ENCODE measurements at places on chromosomes 11 and 22. TPM values are rescaled to one million over a fixed set of nuclear protein-coding genes. Genes with fewer than 3 reads are reported as not detected.

DNA sequence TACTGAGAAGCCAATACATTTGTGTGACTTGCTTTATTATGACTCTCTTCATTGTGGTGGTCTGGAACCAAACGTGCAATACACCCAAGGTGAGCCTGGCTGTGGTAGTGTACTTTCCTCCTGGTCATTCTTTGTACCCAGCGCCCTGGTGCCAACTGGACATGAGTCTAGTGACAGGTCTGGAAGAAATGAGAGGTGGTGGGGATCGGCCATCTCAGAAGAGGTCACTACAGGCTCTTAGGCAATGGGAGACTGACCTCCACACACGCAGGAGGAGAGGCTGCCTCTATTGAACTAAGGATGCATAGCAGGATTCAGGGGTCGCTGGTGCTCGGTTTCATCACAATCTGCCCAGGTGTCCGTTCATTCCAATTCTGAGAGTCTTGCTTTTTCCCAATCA is 56.4 kb upstream of the RTL6 start:
- no peak for DNase-seq

- DNase-seq, result no peak
These were observed 496 bp downstream of the EHBP1L1 start for GRCh38 chr11:65576232-65576866.

Gene TMEM191C
- polyA plus RNA-seq, result 1.2 TPM

Gene OR5B12
- polyA plus RNA-seq, result not detected

Gene LDHAL6A
- polyA plus RNA-seq, result not detected

Gene SLC22A6
- not detected for polyA plus RNA-seq

DNA sequence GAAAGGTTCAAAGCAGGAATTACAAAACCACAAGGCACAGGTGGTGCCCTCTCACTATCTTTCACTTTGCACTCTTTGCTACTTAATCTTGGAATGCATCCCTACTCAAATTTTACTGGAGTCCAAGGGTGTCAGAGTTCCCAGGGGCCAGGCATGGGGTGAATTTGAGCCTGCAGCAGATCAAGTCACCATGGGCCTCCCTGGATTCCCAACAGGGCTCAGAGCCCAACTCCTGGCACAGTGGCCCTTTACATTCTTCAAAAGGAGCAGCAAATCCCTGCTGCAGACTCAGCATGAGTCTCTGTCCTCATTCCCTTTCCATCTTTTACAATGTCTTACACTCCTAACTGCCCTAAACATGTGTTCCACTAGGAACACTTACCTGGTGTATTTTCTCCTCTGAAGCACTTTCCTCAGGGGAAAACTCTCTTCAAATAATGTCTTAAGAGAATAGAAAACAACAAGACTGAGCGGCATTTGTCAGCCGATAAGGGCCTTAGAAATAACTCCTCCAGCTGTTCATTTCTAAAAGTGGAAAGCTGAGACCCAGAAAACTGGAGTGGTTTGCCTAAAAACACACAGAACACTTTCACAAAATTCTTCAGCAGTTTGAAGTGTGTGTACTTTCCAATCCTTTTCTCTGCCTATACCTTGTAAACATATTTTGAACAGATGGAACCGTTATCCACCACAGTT is 596.0 kb downstream of the INSC start:
- no peak for DNase-seq

Gene C1QTNF5
- 12.2 TPM for polyA plus RNA-seq

GRCh38 chr22:49013707-49014106 is 814.0 kb downstream of the BRD1 start:
- DNase-seq, result no peak

DNA sequence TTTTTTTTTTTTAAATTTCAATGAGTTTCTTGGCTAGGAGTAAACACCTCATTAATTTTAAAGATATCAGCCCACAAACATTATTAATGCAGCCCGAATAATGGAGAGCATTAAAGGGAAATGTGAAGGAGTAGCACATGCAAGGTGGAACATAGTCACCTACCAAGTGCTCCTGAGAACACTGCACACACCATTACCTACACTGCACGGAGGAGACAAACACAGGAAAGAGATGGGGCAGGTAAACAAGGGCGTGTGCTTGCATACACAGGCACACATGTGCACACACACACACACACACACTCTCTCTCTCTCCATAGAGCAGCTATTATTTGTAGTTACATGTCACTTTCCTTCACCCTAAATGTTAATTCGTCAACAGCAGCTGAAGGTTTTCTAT is 30.2 kb downstream of the HTR3B start:
- no peak for DNase-seq

Gene KRTAP5-10
- 0.06 TPM for polyA plus RNA-seq

GRCh38 chr22:41036924-41037323 is 55.5 kb upstream of the EP300 start:
- no peak for DNase-seq

- DNase-seq, result no peak
These were observed 25.0 kb upstream of the EXPH5 start for GRCh38 chr11:108618529-108618928.

- DNase-seq, result no peak
These were observed 8.4 kb downstream of the MAPK8IP2 start for GRCh38 chr22:50608996-50609395.

- DNase-seq, result no peak
These were observed 626 bp upstream of the F2 start for GRCh38 chr11:46718155-46719019.

GRCh38 chr11:6608726-6609501 is 3.1 kb downstream of the TAF10 start:
- DNase-seq, result no peak

GRCh38 chr22:42985531-42985905 is 29.4 kb downstream of the PACSIN2 start:
- no peak for DNase-seq

Gene CEND1
- polyA plus RNA-seq, result 0.25 TPM

DNA sequence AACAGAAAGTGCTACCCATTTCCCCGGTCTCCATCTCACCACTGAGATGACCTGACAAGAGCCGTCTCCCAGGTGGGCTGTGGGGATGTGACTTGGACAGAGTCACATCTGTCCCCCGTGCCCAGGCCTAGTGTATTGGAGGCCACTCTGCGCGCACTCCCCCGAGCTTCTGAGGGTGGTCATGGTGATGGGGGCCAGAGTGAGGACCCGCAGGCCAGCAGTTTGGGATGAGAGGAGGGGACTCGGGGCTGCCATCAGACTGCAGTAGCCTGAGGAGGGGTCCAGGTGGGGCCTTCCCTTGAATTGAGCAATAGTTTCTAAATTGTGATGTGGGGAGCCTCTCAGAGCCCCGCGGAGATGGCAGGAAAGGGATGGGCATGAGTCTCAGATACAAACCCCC is 852.6 kb downstream of the TBC1D22A start:
- no peak for DNase-seq

Gene OR10G8
- polyA plus RNA-seq, result not detected

- no peak for DNase-seq
These were observed 2.6 kb downstream of the OVOL1 start for GRCh38 chr11:65789230-65790103.

Gene NUDT8
- polyA plus RNA-seq, result 1.3 TPM

Gene RPS3
- 3,406 TPM for polyA plus RNA-seq

GRCh38 chr11:1760351-1761109 is 3.2 kb downstream of the CTSD start:
- peak; percentile 4 for DNase-seq

GRCh38 chr22:44811141-44811540 is 58.8 kb downstream of the ARHGAP8 start:
- no peak for DNase-seq

GRCh38 chr22:29208502-29208862 is 2.8 kb downstream of the EMID1 start:
- DNase-seq, result no peak

DNA sequence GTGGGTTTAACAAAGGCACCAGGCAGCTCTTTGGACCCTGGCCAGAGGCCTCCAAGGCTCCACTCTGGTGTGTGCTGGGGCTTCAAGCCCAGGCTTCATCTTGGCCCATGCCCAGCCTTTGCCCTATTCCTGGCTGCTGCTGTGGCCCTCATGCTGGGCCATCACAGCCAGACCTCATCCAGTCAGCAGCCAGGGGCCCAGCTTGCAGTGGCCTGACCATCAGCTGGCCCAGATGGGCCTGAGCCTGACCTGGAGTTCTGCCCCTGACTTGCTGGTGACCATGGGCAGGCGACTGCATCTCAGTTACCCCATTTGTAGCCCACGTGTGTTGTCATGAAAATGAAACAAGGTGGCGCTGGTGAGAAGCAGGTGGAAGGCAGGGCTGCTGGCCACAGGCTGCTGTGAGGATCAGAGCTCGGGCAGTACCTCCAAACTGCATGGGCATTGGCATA is 76.1 kb downstream of the MED15 start:
- no peak for DNase-seq

Gene EFCAB6
- 0.75 TPM for polyA plus RNA-seq

DNA sequence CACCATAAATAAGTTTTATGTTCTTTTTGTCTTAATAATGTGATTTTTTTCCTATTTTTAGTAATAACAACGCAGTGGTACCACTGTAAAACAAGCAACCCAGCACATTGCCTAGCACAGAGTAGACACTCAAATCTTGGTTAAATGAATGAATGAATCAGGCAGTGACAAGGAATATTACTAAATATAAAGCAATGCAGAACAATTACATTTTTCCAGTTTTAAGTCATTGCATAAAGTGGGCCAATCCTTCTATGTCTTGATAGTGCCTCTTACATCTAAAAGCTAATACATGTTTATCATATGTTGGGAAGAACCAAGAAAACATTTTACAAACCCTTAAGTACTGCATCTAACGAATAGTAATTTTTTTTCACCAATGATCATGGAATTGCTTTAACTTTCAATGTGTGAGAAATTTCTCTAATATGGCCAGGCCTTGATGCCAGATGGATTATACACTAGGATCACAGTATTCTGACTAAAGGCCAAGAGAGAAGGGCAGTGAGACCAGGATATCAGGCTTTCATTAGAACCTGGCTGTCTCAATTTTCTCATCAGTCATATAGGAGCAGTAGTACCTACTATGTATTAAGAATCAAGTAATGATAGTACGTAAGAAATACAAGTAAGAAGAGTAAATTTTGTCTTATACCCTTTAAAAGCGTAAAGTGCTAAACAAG is 88.5 kb downstream of the TRIM44 start:
- DNase-seq, result no peak

- no peak for DNase-seq
These were observed 1.2 kb downstream of the TOB2 start for GRCh38 chr22:41445129-41446056.

GRCh38 chr11:2728663-2729332 is 29.0 kb upstream of the KCNQ1OT1 start:
- no peak for DNase-seq

- DNase-seq, result no peak
These were observed 74.9 kb upstream of the RAG2 start for GRCh38 chr11:36672815-36673450.

DNA sequence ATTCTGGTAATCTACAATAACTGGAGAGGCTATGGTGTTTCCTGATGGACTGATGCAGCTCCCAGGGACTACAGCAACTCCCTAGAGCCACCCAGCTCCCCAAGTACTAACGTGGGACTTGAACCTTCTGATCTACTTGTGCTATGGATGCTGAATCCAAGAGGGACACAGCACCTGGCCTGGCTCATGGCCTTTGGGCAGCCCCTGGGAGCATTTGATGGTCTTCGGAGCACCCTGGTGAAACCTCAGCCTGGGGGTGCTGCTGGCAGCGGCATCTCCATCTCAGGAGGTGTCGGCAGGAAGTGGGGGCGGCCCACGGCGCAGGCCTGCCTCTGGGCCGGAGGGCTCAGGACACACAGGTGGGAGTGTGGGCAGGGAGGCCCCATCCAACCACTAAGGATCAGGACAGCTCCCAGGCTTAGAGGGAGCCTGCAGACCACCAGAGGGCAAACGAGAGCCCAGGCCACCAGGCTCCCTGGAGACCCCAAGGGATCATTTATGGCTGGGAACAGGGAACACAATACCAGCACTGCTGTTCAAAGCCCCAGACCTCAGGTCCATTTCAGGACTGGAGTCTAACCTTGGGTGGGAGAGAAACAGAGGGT is 8.7 kb downstream of the EHD1 start:
- DNase-seq, result no peak

DNA sequence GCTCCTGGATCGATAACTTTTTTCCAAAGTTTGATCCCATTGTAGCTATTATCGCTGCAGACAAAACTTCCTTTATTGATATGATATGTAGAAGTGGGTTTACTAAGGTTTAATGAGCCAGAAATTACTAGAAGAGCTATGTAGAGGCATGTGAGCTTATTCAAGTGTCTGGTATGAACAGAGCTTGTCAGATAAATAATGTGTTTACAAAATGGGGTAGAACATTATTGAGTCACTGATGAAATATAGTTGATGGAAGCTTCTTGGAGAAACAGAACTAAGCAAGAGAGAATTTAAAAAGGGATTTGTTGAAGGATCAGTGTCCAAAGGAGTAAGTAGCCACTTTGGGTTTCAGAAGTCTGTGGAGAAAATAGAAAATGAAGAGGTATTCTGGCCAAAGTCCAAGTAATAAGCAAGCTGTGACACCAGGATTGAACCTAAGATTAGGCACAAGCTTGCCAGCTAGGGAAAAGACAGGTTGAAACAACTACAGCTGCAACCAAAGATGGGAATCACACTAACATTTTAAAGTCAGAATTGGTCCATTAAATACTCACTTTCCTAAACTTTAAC is 104.3 kb downstream of the MAML2 start:
- no peak for DNase-seq

DNA sequence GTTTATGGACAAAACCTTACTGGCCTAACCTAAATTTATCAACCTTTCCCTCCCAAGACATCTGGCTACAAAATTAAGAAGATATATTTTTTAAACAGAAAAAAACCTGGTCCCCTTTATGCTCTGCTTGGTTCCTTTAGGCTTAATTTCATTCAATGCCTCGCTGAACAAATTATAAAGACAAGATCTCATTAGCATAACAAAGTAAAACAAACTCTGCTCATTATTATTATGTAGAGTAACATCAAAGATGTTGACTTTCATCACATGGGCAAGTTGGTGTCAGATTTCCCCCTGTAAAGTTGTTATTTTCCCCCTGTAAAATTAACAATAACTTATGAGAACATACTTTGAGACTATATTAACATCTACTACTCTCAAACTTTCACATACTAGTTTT is 11.0 kb downstream of the RRAS2 start:
- no peak for DNase-seq

DNA sequence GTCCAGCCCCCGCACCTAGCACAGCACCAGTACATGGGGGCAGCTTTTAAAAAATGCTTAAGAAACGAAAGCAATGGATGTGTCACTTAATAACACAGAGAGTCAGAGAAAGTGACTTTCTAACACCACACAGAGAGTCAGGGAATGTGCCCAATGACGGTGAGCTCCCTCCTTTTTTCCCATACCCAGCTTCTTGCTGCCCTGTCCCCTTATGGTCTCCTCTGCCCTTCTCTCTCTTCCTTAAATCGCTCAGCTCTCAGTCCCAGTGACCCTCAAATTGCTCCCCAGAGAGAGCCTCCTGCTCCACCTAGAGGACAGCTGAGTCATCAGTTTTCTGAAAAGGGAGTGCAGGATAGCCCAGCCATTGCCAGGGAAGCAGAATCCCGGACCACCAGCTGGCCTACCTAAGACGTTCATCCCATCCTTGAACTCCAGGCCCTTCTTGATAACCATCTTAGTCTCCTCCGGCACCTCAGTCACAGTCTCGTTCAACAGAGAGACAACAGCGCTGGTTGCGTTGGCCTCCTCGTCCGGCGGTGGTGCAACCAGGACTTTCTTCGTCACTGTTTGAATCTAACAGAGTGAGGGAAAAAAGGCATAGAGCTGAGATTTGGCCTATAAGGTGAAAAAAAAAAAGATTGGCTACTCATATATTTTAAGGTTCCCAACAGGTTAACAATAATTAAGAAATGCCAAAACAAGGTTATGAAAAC is 113.5 kb downstream of the SLC1A2 start:
- DNase-seq, result no peak

- no peak for DNase-seq
These were observed 608 bp downstream of the TMPRSS13 start for GRCh38 chr11:117928446-117929141.

Gene FGF19
- not detected for polyA plus RNA-seq
